ENCODE measurements at places on chromosomes 7 and 10.

DNA sequence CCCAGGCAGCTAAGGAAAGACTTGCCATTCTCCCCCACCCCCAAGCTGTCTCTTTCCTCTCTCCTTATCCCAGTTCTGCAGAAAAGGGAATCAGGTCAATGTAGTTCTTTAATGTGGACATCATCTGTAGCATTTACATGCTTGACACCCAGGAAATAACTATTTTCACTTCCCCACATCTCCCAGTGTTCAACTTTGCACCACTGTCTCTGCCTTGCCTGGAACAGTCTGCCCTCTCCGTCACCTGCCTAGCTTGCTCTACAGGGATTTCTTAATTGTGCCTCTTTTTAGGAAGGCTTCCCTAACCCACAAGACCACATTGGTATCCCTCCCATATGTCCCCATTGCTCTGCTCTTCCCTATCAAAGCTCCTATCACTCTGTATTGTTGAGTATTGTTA lies 45.9 kb upstream of the TOMM7 start:
- no peak for DNase-seq

- no peak for DNase-seq
These were observed 154.1 kb downstream of the NRP1 start for GRCh38 chr10:33180390-33180789.

DNA sequence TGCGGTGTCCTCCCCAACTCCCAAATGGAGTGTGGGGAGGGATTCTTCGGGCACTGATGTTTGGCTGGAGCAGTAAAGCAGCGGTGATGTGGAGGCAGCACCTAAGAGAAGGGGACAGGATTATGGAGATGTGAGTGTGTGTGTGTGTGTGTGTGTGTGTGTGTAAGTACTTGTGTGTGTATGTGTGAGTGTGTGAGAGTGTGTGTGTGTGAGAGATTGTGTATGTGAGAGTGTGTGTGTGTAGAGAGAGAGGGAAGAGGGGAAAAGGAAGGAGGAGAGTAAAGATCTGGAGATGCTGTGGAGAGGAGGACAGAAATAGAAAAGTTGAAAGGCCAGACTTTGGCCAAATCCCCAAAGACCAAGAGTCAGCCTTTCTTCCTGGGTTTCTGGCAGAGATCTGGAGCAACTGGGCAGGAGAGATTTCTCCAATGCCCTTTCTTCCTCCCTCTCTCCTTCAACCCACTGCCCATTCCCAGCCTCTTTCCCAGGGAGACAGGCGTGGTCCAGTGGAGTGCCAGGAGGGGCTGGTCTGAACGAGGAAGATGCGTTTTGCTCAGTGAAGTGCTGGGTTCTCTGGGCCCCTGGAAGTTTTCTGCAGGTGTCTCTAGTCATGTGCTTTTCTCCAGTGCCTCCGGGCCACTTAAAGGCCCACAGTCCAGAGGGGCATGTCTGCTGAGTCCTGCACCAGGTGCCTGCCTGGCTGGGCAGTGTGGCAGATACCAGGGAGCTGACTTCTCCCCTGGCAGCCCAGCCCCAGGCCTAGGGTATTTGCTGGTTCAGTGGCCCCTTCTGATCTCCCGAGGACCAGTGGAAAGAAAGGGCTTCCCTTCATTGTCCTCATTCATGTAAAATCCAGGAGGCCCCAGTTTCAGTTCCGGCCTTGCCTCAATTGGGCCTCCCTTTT lies 60.5 kb downstream of the HK1 start:
- no peak for DNase-seq

DNA sequence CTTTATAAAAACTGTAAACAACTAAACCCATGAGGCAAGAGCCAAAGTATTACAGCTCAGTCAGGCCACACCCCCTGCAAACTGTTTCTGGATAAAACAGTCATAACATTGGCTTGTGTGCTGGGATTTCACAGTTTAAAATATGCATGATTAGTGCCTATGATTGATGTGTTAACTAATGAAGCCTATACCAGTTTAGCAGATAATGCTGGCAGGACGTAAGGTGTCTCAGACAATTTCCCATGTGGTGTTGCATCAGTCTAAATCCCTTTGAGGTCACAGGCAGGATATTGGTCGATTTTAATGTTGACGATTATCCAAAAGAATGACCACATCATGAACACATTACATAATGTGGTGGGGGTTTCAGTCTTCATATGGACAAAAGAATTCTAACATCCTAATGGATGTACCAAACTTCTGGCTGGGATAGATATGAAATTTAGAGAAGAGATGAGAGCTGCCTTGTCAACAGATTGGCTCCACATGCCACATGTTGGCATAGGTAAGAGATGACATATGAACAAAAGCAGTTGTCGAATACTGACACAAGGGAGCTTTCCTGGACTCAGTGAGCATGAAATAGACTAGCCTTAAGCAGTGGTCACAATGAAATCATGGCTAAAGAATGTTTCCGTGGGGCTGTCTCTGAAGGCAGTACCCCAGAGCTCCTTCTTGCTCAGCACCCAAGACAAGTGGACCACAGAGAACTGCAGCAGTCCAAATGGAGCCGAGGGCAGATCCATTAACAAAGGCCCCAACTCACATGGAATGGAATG lies 445.6 kb downstream of the GFRA1 start:
- DNase-seq, result no peak

DNA sequence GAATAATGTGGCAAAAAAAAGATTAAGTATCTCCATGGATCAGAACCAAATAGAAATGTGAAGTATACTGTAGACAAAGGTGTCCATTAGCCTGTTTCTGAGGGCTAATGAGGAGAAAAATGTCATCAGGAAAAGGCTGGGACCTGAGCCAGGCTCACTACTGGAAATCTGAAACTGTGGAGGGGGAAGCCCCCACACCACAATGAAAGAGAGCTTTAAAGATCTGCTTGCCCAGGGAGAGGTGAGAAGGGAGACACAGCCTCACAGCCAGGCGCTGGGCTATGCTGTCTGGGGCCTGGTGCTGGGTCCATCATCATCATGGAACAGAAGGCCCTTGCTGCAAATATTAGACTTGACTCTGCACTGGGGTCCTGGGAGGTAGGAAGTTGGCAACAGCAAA lies 90.4 kb downstream of the OSBPL3 start:
- DNase-seq, result no peak

- DNase-seq, result no peak
These were observed 169.7 kb upstream of the PHYHIPL start for GRCh38 chr10:59006511-59007306.

DNA sequence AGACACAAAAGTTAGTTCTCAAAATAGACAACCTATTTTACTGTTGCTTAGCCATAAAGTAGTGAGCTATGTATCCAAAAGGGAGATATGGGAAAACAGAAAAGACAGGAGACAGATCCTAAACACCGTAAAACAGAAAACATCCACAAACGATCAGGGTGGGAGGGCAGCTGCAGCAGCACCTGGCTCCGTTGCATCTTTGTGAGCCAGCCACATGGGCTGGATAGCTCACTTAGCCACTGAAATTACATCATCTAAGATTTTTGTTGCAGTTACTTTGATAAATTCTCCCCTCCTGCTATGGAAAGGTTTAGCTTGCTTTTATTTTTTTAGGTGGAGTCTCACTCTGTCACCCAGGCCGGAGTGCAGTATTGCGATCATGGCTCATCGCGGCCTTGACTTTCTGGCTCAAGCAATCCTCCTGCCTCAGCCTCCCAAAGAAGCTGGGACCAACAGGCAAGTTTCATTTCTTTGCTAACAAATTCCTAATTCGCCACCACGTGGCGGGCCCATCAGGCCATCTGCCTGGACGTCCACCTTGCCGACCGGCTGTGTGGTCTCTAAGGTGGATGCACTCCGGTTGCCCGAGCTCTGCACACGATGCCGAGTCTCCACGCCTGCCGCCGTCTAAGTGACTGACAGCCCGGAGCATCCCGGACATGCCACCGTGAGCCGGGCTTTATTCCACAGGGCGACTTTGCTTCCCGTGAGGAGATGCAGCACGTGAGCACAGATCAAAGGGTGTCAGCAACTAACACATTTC lies 159.8 kb downstream of the DIP2C start:
- DNase-seq, result no peak

- no peak for DNase-seq
These were observed 38.9 kb upstream of the RHEB start for GRCh38 chr7:151558575-151558974.

DNA sequence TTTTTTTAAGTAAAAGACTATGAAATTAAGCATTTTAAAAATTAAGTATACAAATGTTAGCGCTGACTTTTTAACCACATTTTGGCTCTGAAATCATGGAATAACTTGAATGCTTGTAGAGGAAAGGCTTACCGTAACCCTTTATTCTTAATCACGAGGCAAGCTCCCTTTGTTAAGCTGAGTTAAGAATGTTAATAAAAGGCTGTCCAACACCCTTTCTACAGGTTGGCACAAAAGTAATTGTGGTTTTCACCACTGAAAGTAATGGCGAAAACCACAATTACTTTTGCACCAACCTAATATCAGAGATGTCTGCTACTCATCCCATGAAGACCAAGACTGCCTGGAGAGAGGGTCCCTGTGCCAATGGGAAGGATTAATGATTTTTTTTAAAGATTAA lies 70.6 kb downstream of the STK17A start:
- no peak for DNase-seq

DNA sequence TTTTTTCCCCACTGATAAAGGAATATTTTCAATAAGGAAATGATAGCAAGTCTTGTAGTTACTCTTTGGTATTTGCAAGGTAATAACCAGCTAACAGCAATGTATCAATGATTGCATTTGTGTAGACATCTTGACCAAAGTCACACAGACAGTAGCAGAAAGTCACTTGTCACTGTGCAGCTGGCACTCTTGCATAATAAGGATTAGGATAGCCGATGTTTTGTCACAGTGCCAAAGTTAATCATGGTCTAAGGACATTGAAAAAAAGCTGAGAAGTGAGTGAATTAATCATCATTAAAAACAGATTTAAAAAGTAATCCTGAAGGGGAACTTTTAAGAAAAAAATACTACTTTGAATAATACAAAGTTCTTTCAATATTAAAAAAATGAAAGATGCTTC lies 834.3 kb upstream of the C7orf33 start:
- no peak for DNase-seq

DNA sequence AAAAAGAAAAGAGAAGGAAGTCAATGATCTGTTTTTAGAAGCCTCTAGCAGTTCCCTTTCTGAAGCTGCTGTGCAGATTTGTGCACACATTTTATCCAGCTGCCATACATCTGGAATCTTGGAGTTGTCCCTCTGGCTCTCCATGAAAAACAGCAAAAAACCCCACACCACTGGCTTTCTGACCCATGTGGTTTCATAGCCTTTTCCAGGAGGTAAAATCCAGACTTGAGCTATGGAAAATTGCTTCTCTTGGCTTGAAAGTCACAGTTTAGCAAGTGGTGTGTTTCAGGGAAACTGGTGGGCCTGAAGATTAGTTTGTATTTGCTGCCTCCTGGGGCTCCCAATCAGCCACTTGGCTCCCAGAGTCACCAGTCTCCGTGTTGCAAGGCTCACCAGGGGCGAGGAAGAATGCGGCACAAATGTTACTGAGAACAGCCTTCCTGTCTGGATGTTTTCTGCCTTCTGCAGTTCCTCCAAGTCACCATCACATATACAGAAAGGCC lies 50.1 kb upstream of the ADRB1 start:
- DNase-seq, result no peak

DNA sequence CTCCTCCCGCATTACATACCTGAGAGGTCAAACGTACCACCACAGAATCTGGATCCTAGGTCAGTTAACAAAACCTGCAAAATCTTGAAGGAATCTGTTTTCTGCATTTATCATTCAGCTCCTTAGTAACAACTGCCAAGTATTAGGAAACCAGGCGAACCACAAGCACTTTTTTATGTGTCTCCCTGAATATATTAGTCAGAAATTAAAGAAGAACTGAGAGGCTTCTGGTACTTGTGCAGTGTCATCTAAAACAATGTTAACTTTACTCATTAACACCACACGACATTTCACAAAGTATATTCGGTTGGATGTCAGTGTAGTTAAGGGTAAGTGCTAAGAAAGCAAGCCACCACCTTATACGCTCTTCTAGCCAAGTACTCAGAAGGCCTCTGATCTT lies 2.5 kb downstream of the CCDC6 start:
- no peak for DNase-seq

- no peak for DNase-seq
These were observed 49.6 kb downstream of the TES start for GRCh38 chr7:116259871-116260440.

DNA sequence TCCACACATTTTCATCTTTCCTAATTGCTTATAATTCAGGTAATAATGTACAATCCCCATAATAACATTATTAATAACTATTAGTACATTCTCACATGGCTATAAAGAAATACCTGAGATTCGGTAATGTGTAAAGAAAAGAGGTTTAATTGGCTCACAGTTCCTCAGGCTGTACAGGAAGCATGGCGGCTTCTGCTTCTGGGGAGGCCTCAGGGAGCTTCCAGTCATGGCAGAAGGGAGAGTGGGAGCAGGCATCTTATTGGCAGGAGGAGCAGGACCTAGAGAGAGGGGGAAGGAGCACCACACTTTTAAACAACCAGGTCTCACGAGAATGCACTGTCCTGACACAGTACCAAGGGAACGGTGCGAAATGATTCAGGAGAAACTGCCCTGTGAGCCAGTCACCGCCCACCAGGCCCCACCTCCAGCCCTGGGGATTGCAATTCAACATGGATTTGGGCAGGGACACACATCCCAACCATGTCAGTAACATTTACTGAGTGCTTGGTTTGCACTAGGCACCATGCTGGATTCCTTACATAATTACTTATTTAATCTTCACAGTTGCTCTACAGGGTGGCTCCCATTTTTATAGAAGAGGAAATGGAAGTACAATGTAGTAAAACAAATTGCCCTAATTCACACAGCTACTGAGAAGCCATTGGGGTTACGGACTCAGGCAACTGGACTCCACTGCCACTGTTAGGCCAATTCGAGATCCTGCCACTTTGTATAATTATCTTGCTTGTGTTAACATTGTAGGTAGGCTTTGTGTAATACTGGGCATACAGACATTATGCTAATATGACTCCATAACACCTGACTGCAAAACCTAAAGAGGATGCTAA lies 8.7 kb upstream of the ESYT2 start:
- no peak for DNase-seq

GRCh38 chr7:154564676-154565075 lies 438.2 kb downstream of the PAXIP1 start:
- DNase-seq, result no peak

GRCh38 chr7:112124061-112124766 lies 82.0 kb downstream of the DOCK4 start:
- no peak for DNase-seq

GRCh38 chr7:17991866-17992648 lies 35.6 kb downstream of the PRPS1L1 start:
- DNase-seq, result no peak

- no peak for DNase-seq
These were observed 108.5 kb downstream of the CFTR start for GRCh38 chr7:117588352-117588794.

DNA sequence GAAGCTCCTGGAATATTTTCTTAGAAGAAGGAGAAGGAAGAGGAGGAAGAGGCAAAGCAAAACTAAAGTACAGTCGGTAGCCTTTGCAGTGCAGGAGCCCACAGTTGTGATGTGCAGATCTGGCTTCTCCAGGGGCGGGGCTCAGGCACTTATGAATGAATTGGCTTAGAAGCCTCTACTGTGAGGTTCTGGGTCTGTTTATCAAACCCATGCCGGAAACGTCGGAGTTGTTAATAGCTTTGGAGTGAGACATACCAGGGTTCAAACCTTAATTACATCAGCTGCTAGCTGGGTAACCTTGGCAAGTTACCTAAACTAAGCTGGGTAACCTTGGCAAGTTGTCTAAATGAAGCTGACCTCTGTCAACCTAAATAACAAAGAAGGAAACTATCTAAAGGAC lies 89.3 kb upstream of the PITRM1 start:
- DNase-seq, result no peak

- DNase-seq, result no peak
These were observed 71.1 kb downstream of the CXCL12 start for GRCh38 chr10:44313761-44314165.

Measured in activated CD4-positive, CD25-positive, alpha-beta regulatory T cell (primary cell).